ENCODE measurements at places on chromosomes 6 and 20.

DNA sequence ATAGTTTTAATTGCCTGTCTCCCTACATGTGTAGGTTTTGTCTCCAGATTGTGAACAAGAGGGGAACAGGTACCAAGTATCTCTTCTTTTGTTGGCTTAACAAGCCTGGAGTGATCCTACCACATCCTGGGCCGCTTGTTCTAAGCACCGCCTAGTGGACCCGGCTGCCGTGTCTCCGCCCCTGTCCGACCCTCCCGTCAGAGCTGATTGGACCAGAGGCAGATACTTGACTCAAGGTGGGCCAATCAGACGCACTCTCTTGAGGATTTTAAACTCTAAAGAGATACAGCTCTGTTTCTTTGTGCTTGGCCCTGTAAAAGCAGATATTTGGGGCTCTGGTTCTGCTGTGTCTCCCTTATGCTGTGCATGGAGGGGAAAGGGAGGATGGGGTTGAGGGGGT is 68.2 kb downstream of the PRDM1 start:
- no peak overlapping the region for H3K27ac ChIP-seq
- no peak overlapping the region for H3K4me3 ChIP-seq
- H3K4me1 ChIP-seq, result peaks cover 7% of the 10 kb centered on the region
- no peaks in the 10 kb centered on the region for H3K36me3 ChIP-seq
- no peak for DNase-seq
- no peaks in the 10 kb centered on the region for H3K27me3 ChIP-seq

GRCh38 chr6:33960345-33961313 is 156.8 kb upstream of the MLN start:
- H3K27me3 ChIP-seq, result no peaks in the 10 kb centered on the region
- no peak for DNase-seq
- H3K36me3 ChIP-seq, result no peaks in the 10 kb centered on the region
- no peaks in the 10 kb centered on the region for H3K4me1 ChIP-seq
- no peak overlapping the region for H3K4me3 ChIP-seq
- H3K27ac ChIP-seq, result no peak overlapping the region

- no peaks in the 10 kb centered on the region for H3K36me3 ChIP-seq
- H3K4me3 ChIP-seq, result no peak overlapping the region
- H3K27me3 ChIP-seq, result no peaks in the 10 kb centered on the region
- no peaks in the 10 kb centered on the region for H3K4me1 ChIP-seq
Observed at GRCh38 chr6:123712831-123713230, 76.1 kb upstream of the TRDN start.

DNA sequence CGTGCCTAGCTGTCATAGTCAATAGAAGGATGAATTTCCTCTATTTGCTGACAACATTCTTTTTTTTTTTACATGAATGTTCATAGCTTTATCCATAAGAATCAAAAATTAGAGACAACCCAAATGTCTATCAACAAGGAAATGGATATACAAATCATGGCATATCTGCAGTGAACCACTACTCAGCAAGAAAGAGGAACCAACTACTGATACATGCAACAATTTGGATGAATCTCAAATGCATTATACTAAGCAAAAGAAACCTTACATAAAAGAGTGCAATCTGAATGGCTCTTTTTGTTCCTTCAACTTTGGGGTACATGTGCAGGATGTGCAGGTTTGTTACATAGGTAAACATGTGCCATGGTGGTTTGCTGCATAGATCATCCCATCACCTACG is 17.7 kb upstream of the MCM9 start:
- no peak overlapping the region for H3K4me3 ChIP-seq
- H3K27me3 ChIP-seq, result no peaks in the 10 kb centered on the region
- no peak for DNase-seq
- no peaks in the 10 kb centered on the region for H3K4me1 ChIP-seq

- DNase-seq, result peak; percentile 40
- H3K36me3 ChIP-seq, result no peaks in the 10 kb centered on the region
- H3K27ac ChIP-seq, result no peak overlapping the region
Observed at GRCh38 chr6:154343473-154344308, 12.9 kb downstream of the IPCEF1 start.
